ENCODE measurements at places on chromosomes 2 and 18. TPM values are rescaled to one million over a fixed set of nuclear protein-coding genes. Genes with fewer than 3 reads are reported as not detected.

The APOB gene
- total RNA-seq, result not detected

- DNase-seq, result no peak
- no peak overlapping the region for H3K4me3 ChIP-seq
- H3K27ac ChIP-seq, result no peak overlapping the region
- no peaks in the 10 kb centered on the region for H3K27me3 ChIP-seq
- peaks cover 4% of the 10 kb centered on the region for H3K4me1 ChIP-seq
These were observed 5.4 kb upstream of the ZC3H8 start for GRCh38 chr2:112260295-112260625.

GRCh38 chr2:130842770-130843169 is 6.1 kb downstream of the ARHGEF4 start:
- peaks cover 21% of the 10 kb centered on the region for H3K4me1 ChIP-seq
- DNase-seq, result no peak
- no peak overlapping the region for H3K4me3 ChIP-seq
- no peaks in the 10 kb centered on the region for H3K36me3 ChIP-seq

The MZT2B gene
- 502 TPM for total RNA-seq

The TUBB8B gene
- not detected for total RNA-seq

GRCh38 chr2:121884511-121884921 is 129.1 kb downstream of the TSN start:
- H3K4me1 ChIP-seq, result no peaks in the 10 kb centered on the region
- H3K27me3 ChIP-seq, result peaks cover 37% of the 10 kb centered on the region
- no peak overlapping the region for H3K4me3 ChIP-seq
- no peaks in the 10 kb centered on the region for H3K36me3 ChIP-seq
- no peak for DNase-seq

- H3K4me1 ChIP-seq, result peaks cover 13% of the 10 kb centered on the region
- H3K36me3 ChIP-seq, result peaks cover 9% of the 10 kb centered on the region
- H3K27me3 ChIP-seq, result no peaks in the 10 kb centered on the region
- H3K27ac ChIP-seq, result no peak overlapping the region
- H3K4me3 ChIP-seq, result no peak overlapping the region
- DNase-seq, result no peak
These were observed 5.2 kb downstream of the STARD7 start for GRCh38 chr2:96203130-96204028.

The TMEM37 gene
- total RNA-seq, result 0.26 TPM

DNA sequence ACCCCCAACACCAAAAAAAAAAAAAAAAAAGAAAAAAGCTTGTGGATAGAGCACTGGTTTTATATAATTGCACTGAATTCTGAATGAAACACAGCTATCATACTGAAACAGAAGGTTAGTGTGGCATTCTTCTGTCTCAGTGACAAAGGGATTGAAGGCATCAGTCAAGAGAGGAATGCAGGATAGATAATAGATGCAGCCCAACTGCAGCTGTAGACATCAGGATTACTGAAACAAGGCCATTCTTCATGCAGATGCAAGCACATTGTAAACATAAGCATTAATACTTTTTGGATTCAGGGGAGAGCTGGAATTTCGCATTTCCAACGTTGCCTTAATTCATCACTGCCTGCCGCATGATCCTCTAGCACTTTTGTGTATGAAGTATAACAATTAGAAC is 897.4 kb upstream of the KLHL29 start:
- no peaks in the 10 kb centered on the region for H3K36me3 ChIP-seq
- no peaks in the 10 kb centered on the region for H3K27me3 ChIP-seq
- no peak for DNase-seq
- H3K27ac ChIP-seq, result no peak overlapping the region
- no peak overlapping the region for H3K4me3 ChIP-seq

DNA sequence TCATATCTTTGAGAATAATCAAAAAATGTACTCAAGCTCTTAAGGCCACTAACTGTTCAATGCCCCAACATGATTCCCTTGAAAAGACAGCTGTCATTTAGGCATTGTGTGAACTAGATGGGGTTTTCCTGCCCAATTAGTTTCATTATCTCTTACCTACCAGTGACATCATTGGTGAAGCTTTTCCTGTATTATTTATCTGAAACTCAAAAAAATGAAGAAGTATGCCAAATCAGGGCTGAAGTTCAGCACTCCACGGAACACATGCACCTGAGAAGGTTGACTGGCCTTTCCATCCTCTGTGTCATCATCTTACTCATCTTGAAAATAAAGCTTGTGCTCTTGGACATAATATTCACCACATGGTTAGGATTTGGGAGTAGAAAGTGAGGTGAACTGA is 126.4 kb downstream of the TXNL1 start:
- no peaks in the 10 kb centered on the region for H3K4me1 ChIP-seq
- H3K27me3 ChIP-seq, result no peaks in the 10 kb centered on the region
- DNase-seq, result peak; percentile 51
- no peak overlapping the region for H3K4me3 ChIP-seq
- H3K36me3 ChIP-seq, result no peaks in the 10 kb centered on the region
- no peak overlapping the region for H3K27ac ChIP-seq

- peaks cover 5% of the 10 kb centered on the region for H3K4me1 ChIP-seq
- H3K27ac ChIP-seq, result no peak overlapping the region
- peak; percentile 44 for DNase-seq
- H3K4me3 ChIP-seq, result no peak overlapping the region
- H3K36me3 ChIP-seq, result no peaks in the 10 kb centered on the region
These were observed 135.4 kb downstream of the ABCA12 start for GRCh38 chr2:215003001-215003400.

DNA sequence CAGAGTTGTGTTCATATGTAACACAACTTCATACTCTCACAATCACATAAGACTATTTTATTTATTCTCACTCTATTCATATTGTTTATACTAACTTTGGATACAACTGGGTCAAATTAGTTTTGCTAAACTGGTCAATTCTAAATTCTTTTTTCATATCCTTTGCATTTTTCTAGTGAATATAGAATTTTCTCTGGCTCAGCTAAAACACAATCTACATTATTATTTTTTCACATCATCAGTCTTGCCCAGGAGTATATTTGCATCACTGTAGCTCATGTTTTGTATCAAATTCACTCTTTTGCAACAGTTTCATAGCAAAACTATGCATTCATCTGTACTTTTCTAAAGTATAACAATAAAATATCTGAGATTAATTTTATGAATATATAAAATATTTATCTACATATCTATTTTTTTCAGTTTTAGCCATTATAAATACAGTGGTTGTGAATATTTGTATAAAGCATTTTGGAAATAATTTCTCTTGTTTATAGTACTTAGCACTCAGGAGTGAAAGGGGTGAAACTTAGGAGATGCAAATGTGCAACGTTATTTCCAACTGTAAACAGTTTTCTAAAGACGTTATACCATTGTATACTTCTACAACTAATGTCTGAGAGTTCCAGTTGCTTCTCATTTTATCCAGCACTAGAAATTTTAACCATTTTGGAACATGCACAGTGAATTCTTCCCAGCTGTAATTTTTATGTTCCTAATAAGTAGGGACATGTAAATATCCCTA is 854.6 kb downstream of the CBLN2 start:
- no peaks in the 10 kb centered on the region for H3K27me3 ChIP-seq
- no peak overlapping the region for H3K27ac ChIP-seq
- H3K36me3 ChIP-seq, result no peaks in the 10 kb centered on the region
- no peak overlapping the region for H3K4me3 ChIP-seq
- H3K4me1 ChIP-seq, result no peaks in the 10 kb centered on the region
- no peak for DNase-seq

The GPC1 gene
- total RNA-seq, result 56.7 TPM

- DNase-seq, result peak; percentile 26
- H3K4me1 ChIP-seq, result no peaks in the 10 kb centered on the region
- no peak overlapping the region for H3K4me3 ChIP-seq
- no peaks in the 10 kb centered on the region for H3K36me3 ChIP-seq
- H3K27me3 ChIP-seq, result no peaks in the 10 kb centered on the region
- no peak overlapping the region for H3K27ac ChIP-seq
These were observed 20.5 kb downstream of the CFAP65 start for GRCh38 chr2:219020604-219021365.

DNA sequence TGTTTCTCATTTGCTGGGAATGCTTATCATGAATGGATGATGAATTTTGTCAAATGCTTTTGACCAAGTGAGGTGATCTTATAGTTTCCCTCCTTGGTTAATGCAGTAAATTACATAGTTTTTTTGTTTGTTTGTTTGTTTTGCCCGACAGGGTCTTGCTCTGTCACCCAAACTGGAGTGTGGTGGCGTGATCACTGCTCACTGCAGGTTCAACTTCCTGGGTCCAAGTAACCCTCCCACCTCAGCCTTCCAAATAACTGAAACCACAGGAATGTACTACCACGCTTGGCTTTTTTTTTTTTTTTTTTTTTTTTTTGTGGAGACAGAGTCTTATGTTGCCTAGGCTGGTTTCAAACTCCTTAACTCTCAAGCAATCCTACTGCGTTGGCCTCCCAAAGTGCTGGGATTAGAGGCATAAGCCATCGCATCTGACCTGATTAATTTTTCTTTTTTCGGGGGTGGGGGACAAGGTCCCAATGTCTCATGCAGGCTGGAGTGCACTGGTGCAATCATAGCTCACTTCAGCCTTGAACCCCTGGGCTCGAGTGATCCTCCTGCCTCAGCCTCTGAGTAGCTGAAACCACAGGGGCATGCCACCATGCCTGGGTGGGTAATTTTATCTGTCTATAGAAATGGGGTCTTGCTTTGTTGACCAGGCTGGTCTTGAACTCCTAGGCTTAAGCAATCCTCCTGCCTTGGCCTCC is 48.6 kb downstream of the SMAD2 start:
- H3K4me1 ChIP-seq, result peaks cover 37% of the 10 kb centered on the region
- no peaks in the 10 kb centered on the region for H3K27me3 ChIP-seq
- no peaks in the 10 kb centered on the region for H3K36me3 ChIP-seq
- no peak overlapping the region for H3K4me3 ChIP-seq

DNA sequence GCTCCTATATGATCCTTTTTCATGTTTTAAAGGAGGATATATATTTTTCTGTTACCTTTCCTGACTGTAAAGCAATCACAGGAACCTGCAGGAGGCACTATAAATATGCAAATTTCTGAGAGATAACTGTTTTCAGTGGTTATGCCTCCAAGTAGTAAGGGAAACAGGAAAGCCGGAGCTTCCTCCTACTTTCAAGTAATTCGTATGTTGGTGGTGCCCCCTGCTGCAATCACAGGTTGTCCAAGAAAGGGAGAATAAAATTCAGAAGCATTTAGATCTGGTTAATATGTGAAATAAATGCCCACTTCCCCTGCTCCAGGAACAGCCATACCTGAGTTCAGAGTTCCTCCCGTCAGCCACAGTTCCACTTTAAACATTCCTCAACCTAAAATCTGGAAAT is 12.0 kb upstream of the BCL11A start:
- H3K27ac ChIP-seq, result no peak overlapping the region
- DNase-seq, result peak; percentile 65
- peaks cover 73% of the 10 kb centered on the region for H3K27me3 ChIP-seq
- H3K4me1 ChIP-seq, result no peaks in the 10 kb centered on the region
- H3K36me3 ChIP-seq, result no peaks in the 10 kb centered on the region

DNA sequence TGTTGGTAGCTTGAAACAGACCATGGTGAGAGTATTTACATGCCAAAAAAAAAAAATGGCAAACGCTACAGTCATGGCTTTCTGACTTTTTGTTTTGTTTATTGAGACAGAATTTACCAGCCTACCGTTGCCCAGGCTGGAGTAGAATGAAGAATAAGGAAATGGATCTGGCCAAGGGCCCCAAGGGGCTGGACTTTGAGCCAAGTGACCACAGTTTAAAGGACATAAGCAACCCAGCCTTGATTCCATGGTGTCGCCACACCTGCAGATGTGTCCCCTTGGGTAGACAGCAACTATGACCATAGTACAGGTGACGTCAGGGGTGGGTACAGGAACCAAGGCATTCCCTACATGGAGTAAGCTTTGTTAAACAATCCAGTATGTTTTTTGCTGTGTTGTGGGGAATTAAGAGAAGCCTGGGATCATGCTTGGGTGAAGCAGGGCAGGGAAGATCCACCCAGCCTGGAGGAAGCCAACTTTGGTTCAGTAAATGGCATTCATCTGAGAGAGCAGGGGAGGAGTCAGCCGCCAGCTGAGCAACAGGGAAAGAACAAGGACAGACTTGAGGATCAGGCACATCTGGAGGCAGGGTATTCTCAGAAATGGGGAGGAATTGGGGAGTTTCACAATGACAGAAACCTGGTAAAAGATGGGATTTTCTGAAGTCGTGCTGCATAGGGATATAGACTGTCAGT is 110.3 kb upstream of the SH3BP4 start:
- no peak for DNase-seq
- H3K4me1 ChIP-seq, result peaks cover 24% of the 10 kb centered on the region
- no peak overlapping the region for H3K4me3 ChIP-seq
- H3K36me3 ChIP-seq, result no peaks in the 10 kb centered on the region
- H3K27me3 ChIP-seq, result no peaks in the 10 kb centered on the region

DNA sequence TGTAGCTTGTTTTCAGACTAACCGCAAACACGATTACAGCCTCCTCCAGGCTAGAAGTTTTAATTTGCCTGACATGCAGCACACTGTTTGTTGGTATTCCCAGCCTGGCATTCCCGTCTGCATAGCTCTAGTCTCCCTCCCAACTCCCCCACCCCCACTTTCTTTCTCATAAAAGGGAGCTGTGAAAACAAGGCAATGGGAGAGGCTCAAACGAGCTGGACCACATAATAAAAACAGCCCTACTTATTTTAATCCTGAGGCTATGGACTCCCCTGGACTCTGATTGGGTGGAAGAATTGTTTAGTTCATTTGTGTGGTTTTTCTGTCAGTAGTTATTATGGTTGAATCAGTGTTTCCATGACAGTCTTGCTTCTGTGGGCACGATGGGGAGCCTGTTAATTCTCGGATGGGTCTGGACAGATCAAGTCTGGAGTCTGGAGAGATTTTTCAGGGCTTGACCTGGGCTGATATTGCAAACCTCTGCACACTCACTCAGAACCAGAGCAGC is 1.2 kb downstream of the STON1 start:
- no peaks in the 10 kb centered on the region for H3K27me3 ChIP-seq
- no peaks in the 10 kb centered on the region for H3K36me3 ChIP-seq
- DNase-seq, result peak; percentile 74
- peak overlapping the region; percentile 58 for H3K27ac ChIP-seq

- H3K36me3 ChIP-seq, result peaks cover 29% of the 10 kb centered on the region
- H3K27me3 ChIP-seq, result no peaks in the 10 kb centered on the region
- DNase-seq, result peak; percentile 26
These were observed 53.6 kb downstream of the CCDC93 start for GRCh38 chr2:117960231-117960630.

DNA sequence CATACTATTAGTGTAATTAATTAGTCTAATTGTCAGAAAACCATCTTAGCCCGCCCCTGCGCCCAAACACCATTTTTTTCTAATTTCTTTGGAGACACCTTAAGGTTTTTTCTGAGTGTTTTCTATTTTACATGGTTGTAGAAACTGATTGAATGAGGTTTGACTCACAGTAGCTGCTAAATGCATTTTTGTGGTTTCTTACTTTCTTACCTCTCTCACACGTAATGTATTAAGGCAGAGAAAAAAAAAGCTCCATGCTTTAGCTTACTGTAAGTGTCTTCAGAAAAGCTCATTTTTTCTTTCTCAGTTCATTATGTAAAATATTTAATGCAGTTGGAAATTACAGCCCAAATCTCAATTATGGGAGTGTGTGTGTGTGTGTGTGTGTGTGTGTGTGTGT is 548.5 kb upstream of the LRRTM4 start:
- no peak overlapping the region for H3K4me3 ChIP-seq
- no peak overlapping the region for H3K27ac ChIP-seq
- H3K27me3 ChIP-seq, result no peaks in the 10 kb centered on the region
- H3K36me3 ChIP-seq, result no peaks in the 10 kb centered on the region
- DNase-seq, result no peak
